Occipital lobe (tissue), 3 donors: ENCODE measurements at places on chromosomes 12 and 14. TPM values are rescaled to one million over a fixed set of nuclear protein-coding genes. Genes with fewer than 3 reads are reported as not detected.

The ENDOU gene
- not detected for total RNA-seq

The CCDC85C gene
- 9.7 TPM for total RNA-seq

The PPP1R13B gene
- total RNA-seq: 15.8 TPM

The NKX2-1 gene
- total RNA-seq: 0.31 TPM
